ENCODE measurements at places on chromosomes 11 and 22.

DNA sequence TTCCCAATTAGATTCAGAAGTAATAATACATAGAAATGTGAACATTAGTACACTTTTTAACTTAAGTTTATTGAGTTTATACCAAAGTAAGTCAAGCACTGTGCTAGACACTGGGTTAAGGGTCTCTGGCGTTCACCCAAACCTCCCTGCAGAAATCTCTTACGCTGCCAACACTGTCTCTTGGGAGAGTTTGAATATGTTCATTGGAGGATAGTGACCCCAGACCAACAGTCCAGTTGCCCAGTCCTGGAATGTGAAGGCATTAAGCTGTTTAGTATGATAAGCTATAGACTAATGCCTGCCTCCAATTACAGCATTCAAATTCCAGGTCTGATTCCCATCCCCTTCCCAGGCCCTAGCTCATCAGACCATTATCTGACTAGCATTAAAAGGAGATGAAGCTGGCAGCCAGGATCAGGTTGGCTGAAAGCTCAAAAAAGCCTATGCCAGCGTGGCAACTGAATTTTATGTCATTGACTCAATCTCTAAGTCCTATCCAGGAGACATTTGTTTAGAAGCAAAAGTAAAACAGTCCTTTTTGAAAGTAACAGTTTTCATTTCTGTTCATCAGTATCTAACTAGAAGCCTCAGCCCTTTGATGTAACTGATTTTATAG is 77.8 kb downstream of the SFI1 start:
- DNase-seq: no peak

DNA sequence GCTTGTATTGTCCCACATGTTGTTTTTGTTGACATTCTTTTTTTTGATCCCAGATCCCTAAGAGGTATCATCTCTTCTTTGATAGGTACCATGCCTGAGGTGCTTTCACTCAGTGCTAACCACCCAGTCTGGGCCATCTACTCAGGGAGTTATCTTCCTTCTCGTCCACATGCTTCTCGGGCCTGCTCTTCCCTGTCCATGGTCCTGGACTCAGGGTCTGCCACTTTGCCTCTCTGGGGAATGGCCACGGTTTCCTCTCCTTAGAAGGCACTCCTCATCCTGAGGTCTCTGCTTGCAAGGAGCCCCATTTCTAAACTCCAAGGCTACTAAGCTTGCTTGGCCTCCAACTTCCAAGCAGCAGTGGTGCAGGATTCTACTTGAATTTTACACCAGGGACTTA is 227.0 kb upstream of the NCAM1 start:
- DNase-seq: peak; percentile 35

- DNase-seq: no peak
Observed at GRCh38 chr11:134449713-134450112, 37.7 kb upstream of the B3GAT1 start.

- DNase-seq: no peak
Observed at GRCh38 chr11:25941353-25941752, 390.6 kb upstream of the ANO3 start.

- DNase-seq: peak; percentile 26
Observed at GRCh38 chr22:46043816-46044620, 67.1 kb upstream of the WNT7B start.

DNA sequence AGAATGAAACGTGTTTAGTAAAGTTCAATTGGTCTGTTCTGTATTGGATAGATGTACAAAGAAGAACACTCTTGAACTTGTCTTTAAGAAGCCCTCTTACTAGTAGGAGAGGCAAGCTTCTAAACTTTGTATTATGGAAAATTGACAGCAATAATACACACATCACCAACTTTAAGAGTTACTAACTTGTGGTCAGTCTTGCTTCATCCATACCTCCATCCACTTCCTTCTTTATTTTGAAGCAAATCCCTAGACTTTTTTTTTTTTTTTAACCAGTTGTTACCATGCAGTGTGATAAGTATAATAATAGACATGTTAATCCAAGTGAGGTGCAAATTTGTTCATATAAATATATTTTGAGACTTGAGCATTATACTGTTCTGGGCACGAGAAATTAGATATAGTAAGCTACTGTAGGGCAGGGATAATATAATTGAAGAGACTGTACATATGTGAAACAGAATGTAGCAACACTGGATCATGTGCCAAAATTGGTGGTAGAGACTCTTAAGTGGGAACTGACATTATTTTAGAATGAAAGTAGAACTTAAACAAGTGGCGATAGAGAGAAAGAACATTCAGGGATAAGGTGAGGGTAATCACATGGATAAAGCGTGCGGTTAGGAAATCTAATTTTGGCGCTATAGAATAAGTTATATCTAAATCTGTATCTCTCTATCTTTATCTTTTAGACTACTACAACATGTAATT is 6.5 kb downstream of the FAR1 start:
- DNase-seq: no peak

DNA sequence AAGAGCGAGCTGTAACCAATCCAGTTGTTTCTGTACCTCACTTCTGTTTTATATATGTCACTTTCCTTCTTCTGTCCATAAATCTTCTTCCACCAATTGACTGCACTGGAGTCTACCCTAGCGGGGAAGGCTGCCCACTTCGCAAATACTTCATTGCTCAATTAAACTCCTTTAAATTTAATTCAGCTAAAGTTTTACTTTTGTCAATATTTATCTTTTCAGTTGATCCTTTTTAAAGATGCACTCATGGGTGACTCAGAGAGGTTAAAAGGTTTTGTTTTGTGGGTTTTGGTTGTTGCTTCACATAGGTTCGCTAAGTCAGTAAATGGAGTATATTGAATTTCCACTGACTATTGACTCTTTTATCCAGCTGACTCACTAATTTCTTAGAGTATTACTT is 597.2 kb downstream of the DLG2 start:
- DNase-seq: no peak

- DNase-seq: no peak
Observed at GRCh38 chr11:20672575-20672974, 3.2 kb downstream of the NELL1 start.

DNA sequence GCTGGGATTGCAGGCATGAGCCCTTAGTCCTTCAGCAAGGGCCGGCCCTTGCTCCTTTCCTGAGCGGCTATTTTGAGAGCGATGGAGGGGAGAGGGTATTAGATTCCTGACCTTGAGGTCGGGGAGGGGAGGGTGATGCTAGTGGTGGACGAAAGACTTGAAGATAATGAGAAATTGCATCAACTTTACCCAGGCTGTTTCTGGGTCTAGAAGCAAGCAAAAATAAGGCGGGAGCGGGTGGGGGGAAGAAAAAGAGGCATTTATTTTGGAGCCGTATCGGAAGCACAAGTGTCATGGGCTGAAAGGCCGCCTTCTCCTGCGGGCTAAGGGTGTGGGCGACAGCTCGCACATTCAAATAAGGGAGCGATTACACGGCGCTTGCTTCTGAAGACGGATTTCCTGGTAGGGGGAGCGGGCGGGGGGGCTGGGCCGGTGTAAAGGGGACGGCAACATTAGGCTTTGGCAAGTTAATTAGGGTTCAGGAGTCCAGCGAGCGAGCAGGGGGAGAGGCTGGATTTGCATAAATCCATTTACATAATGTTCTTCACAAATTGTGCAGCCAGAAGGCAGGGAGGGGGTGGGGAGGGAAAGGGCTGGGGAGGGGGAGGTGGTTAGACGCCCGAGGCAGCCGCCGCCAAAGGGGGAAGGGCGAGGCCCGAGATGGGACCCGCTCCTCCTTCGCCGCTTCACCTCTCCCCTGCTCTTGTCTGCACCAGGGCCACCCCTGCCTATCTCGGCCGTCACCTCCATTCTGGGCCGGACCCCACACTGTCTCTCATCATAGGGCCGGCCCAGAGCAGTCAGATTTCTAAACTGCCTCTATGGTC is 245.9 kb downstream of the MIAT start:
- no peak for DNase-seq

GRCh38 chr11:70105755-70106571 is 27.8 kb downstream of the ANO1 start:
- no peak for DNase-seq

DNA sequence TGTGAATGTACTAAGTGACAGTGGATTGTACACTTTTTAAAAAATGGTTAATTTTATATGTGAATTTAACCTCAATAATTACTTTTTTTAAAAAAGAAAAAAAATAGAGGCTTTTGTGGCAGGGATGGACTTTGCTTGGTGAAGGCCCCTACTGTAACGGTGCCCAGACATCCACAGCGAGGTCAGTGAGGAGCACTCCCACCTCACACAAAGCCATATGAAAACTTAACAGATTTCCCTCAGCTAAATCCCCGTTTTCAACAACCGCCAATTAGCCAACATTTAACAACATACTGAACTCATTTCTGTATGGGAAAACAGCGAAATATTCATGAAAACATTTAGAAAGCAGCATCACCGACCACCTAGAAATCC is 642 bp upstream of the C11orf58 start:
- DNase-seq: peak; percentile 23

DNA sequence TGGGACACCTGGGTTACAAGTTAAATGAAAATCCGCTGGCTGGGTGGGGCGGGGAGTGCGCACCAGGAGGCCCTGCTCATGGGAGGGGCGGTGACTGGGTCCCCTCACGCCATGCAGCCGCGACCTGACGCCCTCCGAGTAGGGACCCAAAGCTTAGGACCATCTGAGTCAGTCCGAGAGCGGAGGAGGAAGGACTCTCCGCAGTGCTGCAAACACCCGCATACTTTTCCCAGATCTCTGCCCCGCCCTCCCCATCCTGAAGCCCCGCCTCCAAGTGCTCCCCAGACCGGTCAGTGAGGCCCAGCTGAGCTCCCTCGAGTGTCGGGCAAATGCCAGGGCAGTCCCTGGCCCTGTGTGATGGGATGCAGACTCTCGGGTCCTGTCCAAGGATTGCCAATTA is 6.6 kb upstream of the FLI1 start:
- peak; percentile 64 for DNase-seq

DNA sequence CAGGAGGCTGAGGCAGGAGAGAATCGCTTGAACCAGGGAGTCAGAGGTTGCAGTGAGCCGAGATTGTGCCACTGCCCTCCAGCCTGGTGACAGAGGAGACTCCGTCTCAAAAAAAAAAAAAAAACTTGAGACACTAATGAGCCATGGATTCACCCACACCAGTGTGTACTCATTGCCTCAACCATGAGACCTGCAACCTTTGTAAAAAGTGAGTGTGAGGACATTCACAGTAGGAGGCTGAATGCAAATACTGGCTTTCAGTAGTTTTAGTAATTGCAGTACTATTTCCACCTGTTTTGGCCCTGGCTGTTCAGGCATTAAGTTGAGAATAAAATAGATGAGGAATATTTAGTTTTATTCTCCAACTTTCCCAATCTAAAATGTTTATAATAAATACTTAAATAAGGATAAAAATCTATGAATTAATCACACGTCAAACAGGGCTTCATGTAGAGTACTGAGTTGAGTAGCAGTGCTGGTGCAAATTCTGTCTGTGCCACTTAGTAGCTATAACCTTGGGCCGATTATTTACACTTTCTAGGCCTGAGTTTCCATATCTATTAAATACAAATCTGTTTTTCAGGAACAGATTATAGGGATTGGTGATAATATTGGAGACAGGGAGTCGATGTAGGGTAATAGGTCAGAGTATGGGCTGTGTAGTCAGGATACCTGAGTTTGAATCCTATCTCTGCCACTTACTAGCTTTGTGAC is 72.8 kb downstream of the PPP2R1B start:
- no peak for DNase-seq

GRCh38 chr11:17894929-17895658 is 117.8 kb downstream of the SERGEF start:
- DNase-seq: no peak
